ENCODE measurements at places on chromosomes 12 and 14. TPM values are rescaled to one million over a fixed set of nuclear protein-coding genes. Genes with fewer than 3 reads are reported as not detected.

DNA sequence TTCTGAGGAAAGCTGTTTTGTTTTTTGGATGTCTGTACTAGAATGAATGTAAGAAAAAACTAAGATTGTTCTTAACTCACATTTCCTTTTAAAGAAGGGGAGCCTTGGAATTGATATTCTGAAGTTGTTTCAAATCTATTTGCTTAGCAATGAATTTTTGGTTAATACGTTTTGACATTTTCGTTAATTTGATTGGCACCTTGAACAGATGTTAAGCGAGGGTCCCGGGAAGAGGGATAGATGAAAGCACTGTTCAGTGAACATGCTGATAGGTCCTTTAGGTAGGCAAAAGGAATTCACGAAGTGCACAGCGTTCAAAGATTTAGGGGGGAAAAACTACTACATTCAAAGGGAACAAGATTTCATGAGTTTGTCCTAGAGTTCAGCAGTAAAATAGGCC lies 1.7 kb downstream of the SLC39A9 start:
- H3K27ac ChIP-seq: no peak overlapping the region
- H3K4me1 ChIP-seq: peaks cover 30% of the 10 kb centered on the region
- H3K4me3 ChIP-seq: peak overlapping the region; percentile 89
- no peak for DNase-seq
- no peaks in the 10 kb centered on the region for H3K36me3 ChIP-seq

- H3K4me3 ChIP-seq: no peak overlapping the region
- H3K4me1 ChIP-seq: peaks cover 4% of the 10 kb centered on the region
- H3K27me3 ChIP-seq: no peaks in the 10 kb centered on the region
- no peak overlapping the region for H3K27ac ChIP-seq
Observed at GRCh38 chr14:35879654-35880249, 53.6 kb downstream of the BRMS1L start.

DNA sequence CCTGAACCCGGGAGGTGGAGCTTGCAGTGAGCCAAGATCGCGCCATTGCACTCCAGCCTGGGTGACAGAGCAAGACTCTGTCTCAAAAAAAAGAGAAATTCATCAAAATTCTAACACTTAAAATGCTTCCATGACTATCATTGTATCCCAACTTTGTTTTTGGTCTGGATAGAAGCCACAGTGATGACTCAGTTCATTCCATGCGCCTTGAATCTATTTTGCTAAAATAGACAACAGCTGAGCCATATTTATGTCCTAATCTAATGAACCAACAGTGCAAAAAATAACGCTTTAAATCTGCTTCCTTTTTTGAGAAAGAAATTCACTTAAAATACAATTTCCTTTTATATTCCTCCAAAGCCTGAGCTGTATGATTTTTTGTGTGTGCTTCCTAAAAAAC lies 23.2 kb upstream of the BICD1 start:
- no peak overlapping the region for H3K4me3 ChIP-seq
- H3K27me3 ChIP-seq: no peaks in the 10 kb centered on the region
- no peaks in the 10 kb centered on the region for H3K4me1 ChIP-seq
- no peak for DNase-seq

DNA sequence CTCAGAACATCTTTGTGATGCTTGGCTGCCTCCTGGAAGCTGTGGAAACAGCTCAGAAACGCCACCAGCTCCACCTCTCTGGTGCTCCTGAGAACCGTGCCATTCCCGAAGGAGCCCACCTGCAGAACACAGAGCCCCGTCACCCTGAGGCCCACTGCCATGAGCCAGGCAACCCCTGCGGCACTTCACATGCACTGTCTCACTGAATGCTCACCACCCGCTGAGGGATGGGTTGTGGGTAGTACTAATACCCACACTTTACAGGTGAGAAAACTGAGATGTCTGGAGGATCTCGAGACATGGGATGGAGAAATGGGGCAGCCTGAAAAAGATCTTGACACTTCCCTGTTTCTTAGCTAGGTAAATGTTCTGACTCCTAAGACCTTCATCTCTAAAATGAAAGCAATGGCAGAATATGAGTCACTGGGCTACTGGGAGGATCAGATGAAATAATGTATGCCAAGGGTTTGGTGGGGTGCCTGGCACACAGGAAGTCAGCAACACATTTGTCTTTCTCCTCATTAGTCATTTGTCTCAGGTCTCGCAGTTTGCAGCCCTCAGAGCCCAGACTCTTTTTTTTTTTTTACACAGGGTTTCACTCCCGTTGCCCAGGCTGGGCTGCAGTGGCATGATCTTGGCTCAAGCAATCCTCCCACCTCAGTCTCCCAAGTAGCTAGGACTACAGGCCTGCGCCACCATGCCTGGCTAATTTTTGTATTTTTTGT lies 5.3 kb downstream of the OASL start:
- H3K4me3 ChIP-seq: no peak overlapping the region
- no peaks in the 10 kb centered on the region for H3K4me1 ChIP-seq
- no peak for DNase-seq
- no peaks in the 10 kb centered on the region for H3K36me3 ChIP-seq

DNA sequence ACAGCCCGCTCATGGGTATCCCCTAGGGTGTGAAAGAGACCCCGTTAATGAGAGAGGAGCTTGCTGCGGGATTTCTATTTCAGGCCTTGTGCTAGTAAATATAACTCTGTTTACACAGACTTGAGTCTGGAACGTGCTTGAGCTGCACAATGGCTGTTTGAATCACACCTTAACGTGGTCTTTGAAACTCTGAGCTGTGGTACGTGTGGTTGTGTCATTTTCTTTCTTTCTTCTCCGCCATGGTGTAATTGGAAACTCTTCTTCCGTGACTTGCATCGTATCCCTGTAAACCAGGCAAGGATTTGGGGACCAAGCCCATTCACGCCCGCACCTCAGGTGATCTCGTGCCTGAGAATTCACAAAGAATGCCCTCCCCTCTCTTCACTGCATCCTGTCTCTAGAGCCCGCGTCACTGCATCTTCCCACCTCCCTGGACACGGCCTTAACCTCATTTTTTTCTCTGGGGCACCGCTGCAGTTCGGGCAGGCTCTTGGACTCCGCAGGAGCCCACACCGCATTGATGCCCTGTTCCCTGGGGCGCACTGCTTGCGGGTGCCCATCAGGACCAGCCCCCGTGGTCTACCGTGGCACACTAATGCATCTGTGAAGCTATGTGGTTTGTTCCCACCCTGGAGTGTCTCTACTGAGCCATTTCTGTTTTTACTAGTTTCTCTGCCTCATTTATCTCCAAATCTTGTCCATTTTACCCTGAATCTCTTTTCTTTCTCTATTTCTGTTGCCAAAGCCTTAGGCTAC lies 78.4 kb upstream of the PARP11 start:
- no peak overlapping the region for H3K27ac ChIP-seq
- no peak overlapping the region for H3K4me3 ChIP-seq
- H3K4me1 ChIP-seq: no peaks in the 10 kb centered on the region
- no peaks in the 10 kb centered on the region for H3K27me3 ChIP-seq
- no peaks in the 10 kb centered on the region for H3K36me3 ChIP-seq

- no peaks in the 10 kb centered on the region for H3K4me1 ChIP-seq
- no peak overlapping the region for H3K27ac ChIP-seq
- no peak for DNase-seq
- H3K36me3 ChIP-seq: no peaks in the 10 kb centered on the region
- no peaks in the 10 kb centered on the region for H3K27me3 ChIP-seq
Observed at GRCh38 chr12:60333461-60333860, 737.6 kb downstream of the SLC16A7 start.

GRCh38 chr12:66633676-66634075 lies 45.2 kb downstream of the GRIP1 start:
- H3K27me3 ChIP-seq: no peaks in the 10 kb centered on the region
- DNase-seq: no peak
- H3K27ac ChIP-seq: no peak overlapping the region
- H3K36me3 ChIP-seq: no peaks in the 10 kb centered on the region
- H3K4me1 ChIP-seq: no peaks in the 10 kb centered on the region

DNA sequence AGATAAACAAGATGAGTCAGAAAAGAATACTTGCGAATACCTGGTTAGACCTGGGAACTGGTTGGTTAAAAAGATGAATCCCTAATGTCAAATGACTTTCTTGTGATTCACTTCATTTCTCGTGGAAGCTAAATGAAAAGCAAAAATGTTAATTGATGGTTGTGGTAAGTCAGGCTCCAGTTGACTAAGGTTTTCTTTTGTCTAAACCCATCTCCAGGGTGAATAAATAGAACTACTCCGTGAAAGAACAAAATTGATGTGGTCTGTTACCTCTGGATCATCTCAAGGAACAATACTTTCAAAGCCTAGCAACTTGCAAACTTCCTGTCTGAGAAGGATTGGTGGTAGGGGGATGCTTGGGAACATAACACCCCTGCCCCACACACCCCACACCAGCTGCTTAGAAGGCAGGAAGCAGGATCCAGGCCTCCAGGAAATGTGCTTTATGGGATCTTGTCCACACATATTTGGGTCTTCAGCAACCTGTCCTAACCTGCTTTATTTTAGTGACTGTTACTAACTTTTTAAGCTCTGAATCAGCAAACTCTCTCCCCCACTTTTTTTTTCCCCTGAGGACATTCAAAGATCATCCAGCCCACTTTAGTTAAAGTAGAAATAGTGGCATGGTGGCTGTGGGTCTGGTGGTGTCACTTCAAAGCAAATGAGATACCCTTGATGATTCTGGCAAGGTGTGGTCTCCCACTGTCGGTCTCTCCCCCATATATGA lies 60.4 kb upstream of the PTHLH start:
- no peaks in the 10 kb centered on the region for H3K27me3 ChIP-seq
- H3K27ac ChIP-seq: no peak overlapping the region
- H3K4me1 ChIP-seq: no peaks in the 10 kb centered on the region
- H3K4me3 ChIP-seq: no peak overlapping the region
- no peak for DNase-seq

- DNase-seq: no peak
- no peaks in the 10 kb centered on the region for H3K36me3 ChIP-seq
- no peaks in the 10 kb centered on the region for H3K27me3 ChIP-seq
- H3K4me1 ChIP-seq: peaks cover 7% of the 10 kb centered on the region
Observed at GRCh38 chr12:49867570-49868341, 24.9 kb upstream of the BCDIN3D start.

DNA sequence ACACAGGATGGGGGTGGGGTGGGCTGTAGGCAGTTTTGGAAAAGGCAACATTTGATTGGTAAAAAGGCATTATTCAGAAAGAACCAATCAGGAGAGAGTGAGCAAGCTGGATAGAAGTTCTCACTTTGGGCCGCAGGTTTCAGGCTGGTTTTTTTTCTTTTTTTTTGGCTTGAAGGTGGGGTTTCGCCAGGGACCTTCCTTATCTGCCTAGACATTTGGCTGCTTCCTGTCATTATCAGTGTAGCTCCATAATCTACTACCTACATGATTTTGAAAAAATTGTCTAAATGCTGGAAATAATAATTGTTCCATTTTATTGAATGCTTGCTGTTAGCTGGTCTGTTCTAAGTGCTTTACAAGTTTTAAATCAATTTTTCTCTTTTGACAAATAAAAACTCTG lies 649.0 kb downstream of the TMTC2 start:
- H3K4me1 ChIP-seq: no peaks in the 10 kb centered on the region
- no peaks in the 10 kb centered on the region for H3K36me3 ChIP-seq
- no peaks in the 10 kb centered on the region for H3K27me3 ChIP-seq
- H3K27ac ChIP-seq: no peak overlapping the region
- H3K4me3 ChIP-seq: no peak overlapping the region

DNA sequence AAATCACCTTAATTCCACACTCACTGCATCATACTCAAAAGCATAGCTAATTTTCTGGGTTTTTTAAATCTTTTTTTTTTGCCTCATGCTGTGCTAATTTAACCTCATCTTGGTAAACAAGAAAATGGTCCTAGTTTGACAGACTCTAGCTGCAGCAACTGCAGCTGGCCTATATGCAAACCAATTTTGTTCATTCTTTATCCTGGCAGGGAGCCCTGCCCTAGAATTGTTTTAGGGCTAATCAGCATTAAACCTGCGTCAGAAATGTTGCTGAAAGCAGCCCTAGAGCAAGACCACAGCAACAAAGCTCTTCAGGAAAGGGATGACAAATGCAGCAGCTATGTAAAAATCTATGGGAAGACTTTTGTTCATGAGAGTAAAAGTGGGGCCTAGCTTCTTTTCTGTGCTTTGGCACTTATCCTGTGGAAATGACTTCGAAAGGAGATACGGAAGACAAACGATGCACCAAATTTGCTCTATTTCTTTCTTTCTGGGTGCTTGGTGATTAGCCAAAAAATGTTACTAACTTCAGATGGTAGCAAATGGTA lies 72.2 kb downstream of the DENND5B start:
- no peak overlapping the region for H3K27ac ChIP-seq
- H3K27me3 ChIP-seq: no peaks in the 10 kb centered on the region
- H3K4me3 ChIP-seq: no peak overlapping the region
- H3K36me3 ChIP-seq: no peaks in the 10 kb centered on the region
- H3K4me1 ChIP-seq: peaks cover 3% of the 10 kb centered on the region
- no peak for DNase-seq

- DNase-seq: peak; percentile 90
- H3K4me1 ChIP-seq: peaks cover 7% of the 10 kb centered on the region
- peak overlapping the region; percentile 92 for H3K4me3 ChIP-seq
Observed at GRCh38 chr12:48956279-48957140, 777 bp downstream of the ARF3 start.

GRCh38 chr12:33322519-33322918 lies 117.1 kb downstream of the SYT10 start:
- no peaks in the 10 kb centered on the region for H3K27me3 ChIP-seq
- H3K4me1 ChIP-seq: no peaks in the 10 kb centered on the region
- H3K27ac ChIP-seq: no peak overlapping the region
- no peak for DNase-seq
- H3K36me3 ChIP-seq: no peaks in the 10 kb centered on the region
- no peak overlapping the region for H3K4me3 ChIP-seq

- no peaks in the 10 kb centered on the region for H3K4me1 ChIP-seq
- no peak overlapping the region for H3K4me3 ChIP-seq
- H3K27ac ChIP-seq: no peak overlapping the region
- no peaks in the 10 kb centered on the region for H3K27me3 ChIP-seq
- no peaks in the 10 kb centered on the region for H3K36me3 ChIP-seq
- no peak for DNase-seq
Observed at GRCh38 chr12:3594966-3595365, 104.0 kb downstream of the PRMT8 start.

DNA sequence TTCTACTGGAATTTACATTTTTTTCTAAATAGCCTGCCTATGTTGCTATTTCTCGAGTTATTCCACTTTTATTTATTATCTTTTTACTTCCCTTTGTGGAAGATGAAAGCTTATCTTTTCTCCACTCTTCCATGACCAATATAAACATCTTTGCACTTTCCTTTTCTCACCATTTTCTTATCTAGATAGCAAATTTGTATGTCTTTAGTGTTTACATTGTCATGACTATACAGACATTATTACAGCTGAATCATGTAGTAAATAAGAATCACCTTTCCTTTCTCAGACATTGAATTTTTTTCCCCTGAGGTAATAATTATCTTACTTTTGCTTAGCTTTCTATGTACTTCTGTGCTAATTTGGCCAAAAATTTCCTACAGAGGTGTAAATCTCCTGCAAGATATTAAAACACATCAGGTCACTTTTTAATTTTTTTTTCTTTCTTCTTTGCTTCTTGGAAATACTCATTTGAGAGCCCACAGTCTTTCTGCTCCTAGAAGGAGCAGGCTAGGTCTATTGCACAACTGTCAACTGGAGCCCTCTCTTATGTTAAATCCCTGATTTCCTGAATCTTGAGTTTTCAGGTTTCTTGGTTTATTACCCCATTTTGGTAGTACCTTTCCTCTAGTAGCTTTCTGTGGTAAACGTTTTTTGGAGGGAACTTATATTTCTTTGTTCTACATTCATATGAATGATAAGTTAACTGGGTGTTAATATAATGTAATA lies 109.0 kb upstream of the ATP2B1 start:
- H3K27ac ChIP-seq: no peak overlapping the region
- no peak overlapping the region for H3K4me3 ChIP-seq
- no peaks in the 10 kb centered on the region for H3K27me3 ChIP-seq
- H3K36me3 ChIP-seq: no peaks in the 10 kb centered on the region
- no peaks in the 10 kb centered on the region for H3K4me1 ChIP-seq

CISTR gene
- not detected for total RNA-seq

APAF1 gene
- total RNA-seq: 52.6 TPM

AMN gene
- 186 TPM for total RNA-seq

KIF5A gene
- total RNA-seq: 0.67 TPM

RERG gene
- total RNA-seq: 5.3 TPM

CLMN gene
- total RNA-seq: 105 TPM

RAB15 gene
- 33.3 TPM for total RNA-seq

Data from colonic mucosa (tissue), 4 donors.